ENCODE measurements at places on chromosomes 7 and 10.

DNA sequence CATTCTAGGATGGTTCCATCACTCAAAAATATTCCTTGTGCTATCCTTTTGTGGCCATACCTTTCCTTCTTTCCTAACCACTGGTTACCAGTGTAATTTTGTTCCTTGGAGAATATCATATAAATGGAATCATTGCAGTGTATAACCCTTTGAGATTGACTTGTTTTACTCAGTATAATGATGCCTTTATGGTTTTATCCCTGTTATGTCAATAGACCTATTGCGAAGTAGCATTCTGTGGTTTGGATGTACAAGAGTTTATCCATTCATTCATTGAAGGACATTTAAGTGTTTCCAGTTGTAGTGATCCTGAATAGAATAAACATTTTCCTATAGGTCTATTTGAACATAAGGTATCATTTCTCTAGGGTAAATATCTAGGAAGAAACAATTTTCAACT lies 54.2 kb downstream of the RBM33 start:
- no peak for DNase-seq

GRCh38 chr10:108615576-108616320 lies 1307.6 kb downstream of the XPNPEP1 start:
- no peak for DNase-seq

DNA sequence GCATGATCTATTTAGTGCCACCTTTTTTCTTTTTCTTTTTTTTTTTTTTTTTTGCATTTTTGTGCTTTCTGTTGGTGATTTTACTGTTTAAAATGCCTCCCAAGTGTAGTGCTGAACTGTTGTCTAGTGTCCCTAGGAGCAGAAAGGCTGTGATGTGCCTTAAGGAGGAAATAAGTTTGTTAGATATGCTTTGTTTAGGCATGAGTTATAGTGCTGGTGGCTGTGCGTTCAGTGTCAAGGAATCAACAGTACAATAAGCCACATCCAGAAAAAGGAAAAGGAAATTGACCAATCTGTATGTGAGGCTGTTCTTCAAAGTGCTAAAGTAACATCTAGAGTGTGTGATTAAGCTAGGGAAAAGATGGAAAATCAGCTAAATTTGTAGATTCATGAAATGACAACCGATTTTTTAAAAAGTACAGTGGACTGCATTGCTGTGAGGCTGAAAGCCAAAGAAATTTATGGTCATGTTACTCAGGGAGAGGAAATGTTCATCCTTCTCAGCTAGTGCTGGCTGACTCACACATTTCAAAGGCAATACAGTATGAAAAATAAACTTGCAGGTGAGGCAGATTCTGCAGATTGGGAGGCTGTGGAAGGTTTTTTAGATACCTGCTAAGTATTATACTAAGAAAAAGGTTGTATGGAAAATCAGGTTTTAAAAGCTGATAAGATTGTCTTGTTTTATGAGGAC lies 122.7 kb upstream of the ADCY1 start:
- no peak for DNase-seq

DNA sequence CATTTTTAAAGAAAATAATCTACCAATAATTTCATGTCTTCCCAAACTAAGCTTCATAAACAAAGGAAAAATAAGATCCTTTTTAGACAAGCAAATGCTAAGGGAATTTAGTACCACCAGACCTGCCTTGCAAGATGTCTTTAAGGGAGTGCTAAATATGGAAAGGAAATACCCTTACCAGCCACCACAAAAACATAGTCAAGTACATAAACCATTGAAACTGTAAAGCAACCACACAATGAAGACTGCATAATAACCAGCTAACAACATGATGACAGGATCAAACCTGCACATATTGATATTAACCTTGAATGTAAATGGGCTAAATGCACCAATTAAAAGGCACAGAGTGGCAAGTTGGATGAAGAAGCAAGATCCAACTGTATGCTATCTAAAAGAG lies 586.5 kb upstream of the NRG3 start:
- DNase-seq, result no peak

GRCh38 chr7:107103369-107103768 lies 58.9 kb downstream of the PRKAR2B start:
- DNase-seq, result no peak

DNA sequence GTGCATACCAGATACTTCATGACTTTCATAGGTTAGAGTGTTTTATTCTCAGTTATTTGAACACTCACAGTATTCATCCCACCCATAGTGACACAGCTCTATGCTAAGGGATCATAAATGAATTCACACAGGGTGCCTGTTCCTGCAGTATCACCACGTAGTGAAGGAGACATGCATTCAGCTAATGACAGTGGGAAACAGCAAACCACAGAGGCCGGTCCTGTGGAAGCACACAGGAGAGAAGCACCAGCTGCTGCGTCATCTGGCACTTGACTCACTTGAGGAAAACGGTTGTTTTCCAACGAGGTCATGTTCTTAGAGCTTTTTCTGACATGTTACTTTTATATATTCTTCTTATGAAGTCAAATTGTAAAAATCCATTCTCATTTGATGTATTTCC lies 73.0 kb downstream of the UBE3C start:
- DNase-seq, result no peak

DNA sequence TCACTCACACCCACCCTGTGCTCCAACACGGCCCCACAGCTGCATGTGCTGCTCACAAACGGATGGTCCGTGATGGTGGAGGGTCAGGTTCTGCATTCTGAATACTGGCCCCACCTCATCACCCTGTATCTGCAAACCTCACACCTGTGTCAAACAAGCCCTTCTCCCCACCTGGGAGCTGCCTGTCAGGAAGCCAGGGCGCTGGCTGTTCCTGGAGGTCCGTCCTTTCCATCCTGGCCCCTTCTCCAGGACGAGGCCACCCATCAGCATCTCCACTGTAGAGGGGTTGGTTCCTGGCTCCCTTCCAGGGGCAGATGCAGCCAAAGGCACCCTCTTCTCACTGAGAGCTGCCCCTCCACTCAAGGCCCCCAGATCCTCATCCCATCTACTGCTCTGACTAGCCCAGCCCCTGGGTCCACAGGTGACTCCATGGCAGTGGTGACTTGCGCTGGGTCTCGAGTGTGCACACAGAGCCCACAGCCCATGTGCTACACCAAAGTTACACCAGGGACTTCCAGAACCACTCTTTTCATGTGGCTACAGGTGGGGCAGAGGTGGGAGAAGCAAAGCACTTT lies 229.4 kb downstream of the TNS3 start:
- DNase-seq, result no peak

GRCh38 chr10:76244061-76244686 lies 812.8 kb downstream of the LRMDA start:
- DNase-seq, result peak; percentile 80

DNA sequence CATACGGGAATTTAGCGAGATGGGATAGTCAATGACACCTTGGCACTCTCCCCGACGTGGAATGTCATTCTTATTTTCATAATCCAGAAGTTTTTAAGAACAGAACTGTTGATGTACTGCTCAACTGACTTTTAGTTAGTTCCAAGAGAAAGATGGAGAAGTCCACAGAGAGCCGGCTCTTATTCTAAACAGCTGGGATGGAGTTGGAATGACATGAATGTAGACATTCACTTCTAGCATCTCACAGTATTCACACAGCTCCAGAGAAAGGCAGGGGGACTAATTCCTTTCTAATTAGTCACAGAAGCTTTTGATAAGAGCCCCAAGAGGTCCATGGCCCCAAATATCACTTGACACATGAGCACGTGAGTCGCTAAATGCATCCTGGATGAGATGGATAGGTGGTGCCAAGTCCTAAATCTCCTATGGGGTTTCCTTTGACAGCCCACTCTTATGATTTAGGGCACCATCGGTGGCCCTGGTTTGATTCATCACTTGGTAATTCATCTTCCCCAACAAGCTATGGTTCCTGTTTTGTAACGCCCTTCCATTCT lies 420.3 kb upstream of the AUTS2 start:
- no peak for DNase-seq

DNA sequence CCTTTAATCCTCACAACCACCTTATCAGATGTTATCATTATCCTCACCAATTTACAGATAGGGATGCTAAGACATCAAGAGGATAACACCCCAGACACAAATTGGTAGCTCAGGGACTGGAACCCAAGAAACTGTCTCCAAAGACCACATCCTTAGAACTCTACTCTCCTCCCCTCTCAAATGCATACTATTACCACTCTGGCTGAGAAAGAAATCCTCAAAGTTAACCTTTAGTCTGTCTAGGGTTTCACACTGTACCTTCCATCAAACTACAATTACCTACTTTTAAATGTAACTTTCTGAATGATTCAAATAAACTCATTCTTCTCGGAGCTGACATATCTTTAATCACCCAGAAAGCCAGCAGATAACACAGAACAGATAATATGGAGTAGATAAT lies 6.6 kb downstream of the EZH2 start:
- no peak for DNase-seq

- no peak for DNase-seq
These were observed 62.6 kb downstream of the DOCK4 start for GRCh38 chr7:112143582-112143981.

GRCh38 chr10:124641282-124642087 lies 102.7 kb downstream of the FAM53B start:
- DNase-seq, result no peak

DNA sequence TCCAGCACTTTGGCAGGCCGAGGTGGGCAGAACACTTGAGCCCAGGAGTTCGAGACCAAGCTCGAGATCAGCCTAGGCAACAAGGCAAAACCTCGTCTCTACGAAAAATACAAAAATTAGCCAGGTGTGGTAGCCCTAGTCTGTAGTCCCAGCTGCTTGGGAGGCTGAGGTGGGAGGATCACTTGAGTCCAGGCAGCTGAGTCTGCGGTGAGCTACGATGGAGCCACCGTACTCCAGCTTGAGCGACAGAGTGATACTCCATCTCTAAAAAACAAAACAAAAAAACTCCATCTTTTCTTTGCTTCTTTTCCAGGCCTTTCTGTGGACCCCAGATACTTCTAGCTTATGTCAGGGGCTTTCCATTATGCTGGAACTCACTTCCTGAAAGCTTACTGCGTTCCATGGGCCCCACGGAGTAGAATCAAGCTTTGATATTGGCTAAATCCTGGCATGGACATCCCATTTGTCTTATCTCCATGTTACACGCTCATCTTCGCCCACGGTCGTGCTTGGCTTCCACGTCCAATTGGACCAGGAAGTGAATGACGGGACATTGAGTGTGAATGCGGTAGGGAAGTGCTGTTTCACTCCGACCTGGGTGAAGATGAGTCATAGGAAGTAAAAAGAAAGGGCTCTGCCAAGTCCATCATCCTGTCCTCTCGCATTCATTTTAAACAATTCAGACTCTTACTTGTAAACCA lies 45.7 kb downstream of the FAM171A1 start:
- DNase-seq, result no peak

GRCh38 chr10:80464557-80465450 lies 10.7 kb downstream of the TSPAN14 start:
- DNase-seq, result no peak

GRCh38 chr7:31995134-31995533 lies 75.1 kb downstream of the PDE1C start:
- DNase-seq, result no peak

GRCh38 chr7:55273186-55273980 lies 91.8 kb upstream of the LANCL2 start:
- DNase-seq, result no peak

GRCh38 chr10:103123282-103124024 lies 69.6 kb downstream of the NT5C2 start:
- DNase-seq, result no peak

DNA sequence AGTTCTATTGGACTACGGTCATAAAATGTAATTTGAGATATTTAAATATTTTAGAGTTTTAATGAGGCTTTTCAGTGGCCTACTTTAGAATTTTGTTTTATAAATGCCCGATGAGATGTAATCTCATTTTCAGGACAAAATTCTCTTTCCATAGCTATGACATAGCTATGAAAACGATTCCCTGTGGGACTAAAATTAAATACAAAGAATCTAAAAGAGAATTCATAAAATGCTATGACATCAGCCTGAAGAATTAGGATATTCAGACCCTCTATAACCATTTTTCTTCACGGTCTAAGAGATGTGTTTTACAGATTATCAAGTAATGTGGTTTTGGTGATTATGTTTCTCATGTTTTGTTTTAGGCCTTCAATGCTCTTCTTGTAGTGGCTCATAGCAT lies 48.2 kb upstream of the ODAD2 start:
- no peak for DNase-seq

- DNase-seq, result no peak
These were observed 177.5 kb downstream of the RELN start for GRCh38 chr7:103811997-103812396.

DNA sequence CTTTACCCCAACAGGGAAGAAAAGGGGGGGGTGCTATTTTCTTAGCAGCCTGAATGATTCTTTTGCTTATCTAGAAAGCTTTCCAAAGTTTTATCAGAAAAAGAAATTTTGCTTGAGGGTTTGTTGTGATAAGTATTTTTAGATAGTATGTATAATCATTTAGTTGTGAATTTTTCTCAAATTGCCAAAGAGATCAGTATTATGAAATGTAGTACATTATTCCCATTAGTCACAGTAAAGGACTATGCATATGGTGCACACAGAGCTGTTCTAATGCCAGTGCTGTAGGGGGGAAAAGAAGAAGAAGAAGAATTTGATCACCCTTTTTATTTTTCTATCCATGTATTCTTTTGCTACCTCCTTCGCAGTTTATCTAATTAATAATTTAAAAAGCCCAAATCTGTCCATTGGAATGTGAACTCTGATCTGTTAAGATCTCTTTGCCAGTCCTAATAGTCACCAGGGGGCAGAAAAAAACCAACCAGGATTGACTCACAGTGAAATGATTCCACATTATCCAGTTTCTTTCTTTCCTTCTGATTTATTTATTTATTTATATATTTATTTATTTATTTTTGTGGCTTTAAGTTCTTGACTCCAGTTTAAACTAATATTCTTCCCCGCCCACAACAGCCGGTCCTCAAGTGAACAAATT lies 4.7 kb downstream of the RBM20 start:
- no peak for DNase-seq

DNA sequence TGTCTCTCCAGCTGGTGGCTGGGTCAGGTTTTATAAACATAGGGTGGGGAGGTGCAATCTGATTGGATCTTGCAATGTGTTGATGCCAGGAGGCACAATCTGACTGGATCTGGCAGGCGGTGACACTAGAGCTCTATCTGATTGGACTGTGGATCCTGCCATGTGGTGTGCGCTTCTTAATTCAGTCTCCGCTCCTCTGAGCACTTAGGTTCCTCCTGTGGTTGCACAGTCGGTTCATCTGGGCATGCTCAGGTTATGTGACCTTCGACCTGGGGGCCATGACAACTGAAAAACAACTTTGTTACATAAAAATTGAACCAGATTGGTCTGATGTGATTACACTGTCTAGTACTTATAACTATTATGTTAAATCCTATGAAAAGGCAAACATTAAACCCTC lies 127.1 kb upstream of the SVIL start:
- DNase-seq, result no peak
